ENCODE measurements at places on chromosomes 2 and 18. TPM values are rescaled to one million over a fixed set of nuclear protein-coding genes. Genes with fewer than 3 reads are reported as not detected.

Gene COBLL1
- 9.5 TPM for total RNA-seq

Gene STRADB
- total RNA-seq = 27.2 TPM

Gene TEKT4
- total RNA-seq = not detected

Gene INHA
- not detected for total RNA-seq

Gene PDCD1
- 0.21 TPM for total RNA-seq

Gene RTKN
- total RNA-seq = 36.3 TPM

Gene MAP2
- total RNA-seq = 4.7 TPM

Gene LAMA1
- total RNA-seq = 0.88 TPM

Gene CDH7
- not detected for total RNA-seq

Gene POTEI
- not detected for total RNA-seq

Gene CXXC1
- 58.9 TPM for total RNA-seq

Gene MYOM1
- 8.2 TPM for total RNA-seq

Gene SMYD1
- total RNA-seq = not detected

Gene CHRND
- not detected for total RNA-seq

Gene REG1B
- not detected for total RNA-seq

Gene IL1R1
- total RNA-seq = 43.8 TPM

Gene CD302
- 32.8 TPM for total RNA-seq

Gene ASXL3
- total RNA-seq = 3.5 TPM

Gene STAT4
- 2.3 TPM for total RNA-seq

Gene ABCG5
- total RNA-seq = not detected

Gene CD8A
- 1.1 TPM for total RNA-seq

Gene NBAS
- total RNA-seq = 38.4 TPM

Gene POTEJ
- not detected for total RNA-seq

Gene TTC39C
- 36.6 TPM for total RNA-seq

Gene ADI1
- total RNA-seq = 33.8 TPM

Gene CDH19
- 10.4 TPM for total RNA-seq

Gene PSTPIP2
- 4.7 TPM for total RNA-seq

Gene TDRD15
- not detected for total RNA-seq

Gene SPR
- total RNA-seq = 21.8 TPM

Gene BOLL
- not detected for total RNA-seq

Gene GALNT1
- total RNA-seq = 22.9 TPM

Gene PSD4
- total RNA-seq = 4.5 TPM

Gene ANKRD29
- total RNA-seq = 10.8 TPM

Gene GAREM1
- total RNA-seq = 2.0 TPM

Gene KLHL14
- 3.1 TPM for total RNA-seq

Gene CNTNAP5
- total RNA-seq = not detected

Gene UGT1A5
- total RNA-seq = not detected

Gene EFR3B
- under 0.01 TPM for total RNA-seq

Gene EHBP1
- total RNA-seq = 163 TPM

Gene PRKAG3
- not detected for total RNA-seq

Gene CD28
- total RNA-seq = not detected

Gene SPATA3
- total RNA-seq = not detected

Gene RAB17
- total RNA-seq = 4.6 TPM

Gene STARD6
- not detected for total RNA-seq

Gene KIF5C
- 0.77 TPM for total RNA-seq

Gene NXPH2
- not detected for total RNA-seq

Gene TWIST2
- 199 TPM for total RNA-seq

Gene FZD7
- total RNA-seq = 38.8 TPM

Gene CABYR
- 4.4 TPM for total RNA-seq

Gene HMSD
- total RNA-seq = not detected

Gene PRSS56
- not detected for total RNA-seq

Gene TLX2
- total RNA-seq = not detected

Gene GNAL
- total RNA-seq = 16.1 TPM

Gene KIAA2012
- total RNA-seq = 0.26 TPM

Gene OSBPL6
- 1.8 TPM for total RNA-seq

Gene CCDC93
- total RNA-seq = 45.5 TPM

Gene KLHL41
- total RNA-seq = 3.5 TPM

Gene CEP76
- total RNA-seq = 35.6 TPM
